Cerebellar nuclear complex (tissue), 1 donor: ENCODE measurements at places on chromosomes 7 and 10.

DNA sequence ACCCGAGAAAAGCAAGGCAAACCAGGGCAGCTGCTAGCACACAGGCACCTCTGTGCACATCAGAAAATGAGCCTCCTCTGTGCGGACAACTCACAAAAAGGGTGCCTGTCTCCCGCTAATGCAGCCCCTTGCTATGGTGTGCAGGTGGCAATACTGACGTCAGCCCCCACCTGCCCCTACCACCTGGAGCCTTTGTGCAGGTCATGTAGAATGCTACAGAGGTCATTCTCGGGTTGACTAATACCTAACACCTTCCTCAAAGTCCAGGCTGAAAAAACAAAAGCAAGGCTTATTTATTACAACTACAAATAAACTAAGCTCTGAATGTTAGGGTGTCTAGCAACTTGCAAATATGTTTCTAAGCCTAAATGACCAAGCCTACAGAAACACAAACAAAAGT is 13.9 kb downstream of the PIP4K2A start:
- no peak for DNase-seq

DNA sequence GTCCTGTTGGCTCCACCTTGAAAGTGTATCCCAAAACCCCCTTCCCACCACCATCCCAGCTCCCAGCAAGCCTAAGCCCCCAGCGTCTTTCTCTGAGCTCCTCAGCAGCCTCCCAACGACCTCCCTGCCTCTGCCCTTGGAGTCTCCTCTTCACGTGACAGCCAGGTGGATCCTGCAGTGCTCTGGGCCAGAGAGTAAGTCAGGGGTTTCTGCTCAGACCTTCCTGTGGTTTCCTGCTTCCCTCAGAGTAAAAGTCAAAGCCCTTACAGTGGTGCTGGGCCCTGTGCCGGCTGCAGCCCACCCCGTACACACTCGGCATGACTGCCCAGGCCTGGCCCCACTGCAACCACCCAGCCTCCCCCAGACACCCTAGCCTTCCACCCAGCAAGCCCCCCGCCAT is 51.9 kb downstream of the OAT start:
- DNase-seq: no peak

GRCh38 chr7:140683657-140684056 is 10.9 kb downstream of the ADCK2 start:
- DNase-seq: no peak

- DNase-seq: no peak
Measured at GRCh38 chr7:6479067-6479466, 31.3 kb upstream of the DAGLB start.

DNA sequence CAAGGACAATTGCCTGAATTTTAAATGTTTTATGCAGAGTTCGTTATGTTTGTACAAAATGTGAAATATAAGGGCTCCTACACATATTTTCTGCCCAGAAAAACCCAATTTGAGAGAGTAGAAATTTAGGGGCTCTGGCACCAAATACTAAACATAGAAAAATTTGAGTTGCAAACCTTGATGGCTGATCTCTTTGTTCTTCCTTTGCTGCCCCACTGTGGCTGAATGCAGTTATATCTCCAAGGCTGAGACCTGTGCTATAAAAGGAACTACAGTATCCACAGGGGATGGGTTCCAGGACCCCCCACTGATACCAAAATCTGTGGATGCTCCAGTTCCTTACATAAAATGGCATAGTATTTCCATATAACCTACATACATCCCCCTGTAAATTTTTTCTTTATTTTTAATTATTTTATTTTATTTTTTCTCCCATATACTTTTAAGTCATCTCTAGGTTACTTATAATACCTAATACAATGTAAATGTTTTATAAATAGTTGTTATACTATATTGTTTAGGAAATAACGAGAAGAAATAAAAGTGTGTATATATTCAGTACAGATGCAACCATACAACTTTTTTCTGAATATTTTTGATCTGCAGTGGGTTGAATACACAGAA is 22.5 kb downstream of the CFAP43 start:
- no peak for DNase-seq

- no peak for DNase-seq
Measured at GRCh38 chr7:100860702-100861615, 6.2 kb upstream of the TRIP6 start.

DNA sequence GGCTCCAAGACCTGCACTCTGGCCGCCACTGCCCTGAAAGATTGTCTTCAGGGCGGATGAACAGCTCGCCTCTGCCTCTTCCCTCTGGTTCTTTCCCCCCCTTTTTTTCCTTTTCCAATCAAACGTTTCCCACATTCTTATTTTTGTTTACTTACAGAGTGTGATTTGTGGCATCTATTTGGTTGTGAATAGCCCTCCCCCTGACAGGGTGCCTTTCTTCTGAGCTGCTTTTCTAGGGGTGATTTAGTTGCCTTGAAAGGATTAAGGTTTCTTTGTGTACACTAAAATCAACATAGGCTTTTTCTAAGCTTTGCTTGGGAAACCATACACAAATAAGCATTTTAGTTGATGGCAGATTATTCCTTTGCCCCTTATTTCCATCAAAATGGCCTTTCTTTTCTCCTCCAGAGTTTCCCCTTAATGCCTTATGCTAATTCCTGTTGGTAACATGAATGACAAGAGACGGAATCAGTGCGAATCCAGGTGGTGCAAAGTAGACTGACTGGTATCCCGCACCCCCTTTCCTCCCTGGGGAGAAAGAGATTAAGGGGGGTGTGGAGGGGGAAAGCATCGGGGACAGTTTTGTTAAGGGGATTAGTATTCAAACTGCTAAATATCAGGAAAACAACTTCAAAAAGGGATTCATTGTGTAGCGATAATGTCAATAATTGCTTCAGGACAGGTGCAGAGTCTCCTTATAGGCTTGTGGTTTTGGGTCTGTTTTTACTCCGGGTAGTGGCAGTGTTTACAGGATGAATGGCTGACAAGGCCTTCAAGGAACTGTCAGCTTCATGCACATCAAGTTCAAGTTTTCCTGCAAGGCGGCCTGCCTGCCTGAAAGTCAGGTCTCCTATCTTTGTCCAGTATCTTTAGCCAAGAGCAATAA is 431.6 kb upstream of the GALNT17 start:
- no peak for DNase-seq

DNA sequence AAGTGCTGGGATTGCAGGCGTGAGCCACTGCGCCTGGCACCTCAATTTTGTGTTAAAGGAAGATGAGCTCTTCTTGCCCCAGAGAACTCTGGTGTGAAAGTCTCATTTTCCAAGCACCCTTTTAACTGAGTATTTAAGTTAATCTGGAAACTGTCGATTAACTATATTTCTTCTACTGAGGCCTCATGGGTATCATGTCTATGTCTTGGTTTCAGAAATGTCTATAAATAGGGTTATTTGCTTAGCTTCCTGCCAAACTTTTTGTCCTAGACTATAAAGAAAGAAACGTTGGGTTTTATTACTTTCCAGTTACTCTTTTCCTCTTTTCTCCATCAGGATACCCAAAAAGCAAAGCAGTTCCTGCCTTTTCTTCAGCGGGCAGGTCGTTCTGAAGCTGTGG is 102.4 kb downstream of the LRRC4 start:
- no peak for DNase-seq

- DNase-seq: no peak
Measured at GRCh38 chr10:124792998-124793352, 1.3 kb upstream of the EEF1AKMT2 start.

GRCh38 chr7:72219500-72219899 is 192.6 kb downstream of the CALN1 start:
- no peak for DNase-seq

- DNase-seq: no peak
Measured at GRCh38 chr7:94146408-94146807, 142.3 kb upstream of the BET1 start.

DNA sequence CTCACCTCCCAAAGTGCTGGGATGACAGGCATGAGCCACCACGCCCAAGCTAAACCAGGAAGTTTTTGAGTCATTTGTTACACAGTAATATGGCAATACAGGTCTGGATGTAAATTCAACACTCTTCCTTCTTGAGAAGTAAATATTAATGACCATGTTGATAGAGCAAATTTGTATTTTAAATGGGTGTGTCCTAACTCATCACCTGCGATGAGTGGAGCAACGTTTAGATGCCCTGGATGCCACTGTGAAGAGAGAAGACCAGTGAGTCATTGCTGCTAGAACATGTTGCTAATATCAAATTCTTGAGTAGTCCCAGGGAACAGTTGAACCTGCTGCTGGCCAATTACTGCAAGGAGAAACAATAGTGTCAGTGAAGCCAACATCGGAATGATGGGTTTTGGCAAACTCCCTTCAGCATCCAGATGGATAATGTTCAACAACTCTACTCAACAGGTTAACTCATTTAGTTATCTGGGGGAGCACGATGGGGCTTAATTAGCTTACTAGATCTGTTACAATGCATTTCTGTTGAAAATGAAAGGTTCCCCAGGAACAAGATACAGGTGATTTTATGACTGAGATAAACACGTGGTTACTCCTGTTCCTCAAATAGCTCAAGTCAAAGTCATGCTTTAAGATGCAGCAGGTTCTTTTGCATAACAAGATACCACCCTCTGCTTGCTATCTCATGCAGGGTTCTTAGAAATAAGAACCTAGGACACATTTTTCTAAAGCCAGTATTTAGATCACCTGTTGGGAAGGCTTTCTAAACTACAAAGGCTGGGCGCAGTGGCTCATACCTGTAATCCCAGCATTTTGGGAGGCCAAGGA is 146.8 kb downstream of the CALN1 start:
- no peak for DNase-seq

DNA sequence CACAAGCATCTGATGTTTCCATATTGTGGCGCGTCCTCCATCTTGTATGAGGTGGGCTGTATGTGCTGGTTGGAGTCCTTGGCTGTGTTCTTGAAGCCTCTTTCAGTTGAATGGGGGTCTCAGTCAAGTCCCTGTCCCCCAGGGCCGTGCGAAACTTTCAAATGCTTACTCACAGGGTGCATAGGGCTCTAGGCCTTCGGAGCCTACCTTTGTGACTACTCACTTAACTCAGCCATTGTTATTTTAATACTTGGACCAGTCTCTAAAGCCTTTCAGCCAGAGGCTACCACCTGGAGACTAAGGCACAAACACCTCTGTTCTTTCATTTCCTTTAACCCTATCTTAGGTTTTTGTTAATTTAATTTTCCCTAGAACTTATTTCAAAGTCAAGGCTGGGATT is 785.9 kb downstream of the GATA3 start:
- DNase-seq: no peak
